ENCODE measurements at places on chromosomes 11 and 22. TPM values are rescaled to one million over a fixed set of nuclear protein-coding genes. Genes with fewer than 3 reads are reported as not detected.

Gene GSTT2B
- 0.21 TPM for total RNA-seq

Gene TEX12
- total RNA-seq = not detected

- no peak for DNase-seq
Observed at GRCh38 chr11:46856605-46857343, 10.7 kb upstream of the CKAP5 start.

Gene P2RY6
- total RNA-seq = 0.66 TPM

Gene HPX
- 2.1 TPM for total RNA-seq

Gene INS
- total RNA-seq = not detected

Gene ST14
- 1.6 TPM for total RNA-seq

Gene APOBEC3H
- 9.4 TPM for total RNA-seq
